NCI-H510A (cell line): ENCODE measurements at places on chromosomes 1 and 21.

GRCh38 chr1:26378088-26378878 is 5.7 kb upstream of the ZNF683 start:
- no peak for DNase-seq

DNA sequence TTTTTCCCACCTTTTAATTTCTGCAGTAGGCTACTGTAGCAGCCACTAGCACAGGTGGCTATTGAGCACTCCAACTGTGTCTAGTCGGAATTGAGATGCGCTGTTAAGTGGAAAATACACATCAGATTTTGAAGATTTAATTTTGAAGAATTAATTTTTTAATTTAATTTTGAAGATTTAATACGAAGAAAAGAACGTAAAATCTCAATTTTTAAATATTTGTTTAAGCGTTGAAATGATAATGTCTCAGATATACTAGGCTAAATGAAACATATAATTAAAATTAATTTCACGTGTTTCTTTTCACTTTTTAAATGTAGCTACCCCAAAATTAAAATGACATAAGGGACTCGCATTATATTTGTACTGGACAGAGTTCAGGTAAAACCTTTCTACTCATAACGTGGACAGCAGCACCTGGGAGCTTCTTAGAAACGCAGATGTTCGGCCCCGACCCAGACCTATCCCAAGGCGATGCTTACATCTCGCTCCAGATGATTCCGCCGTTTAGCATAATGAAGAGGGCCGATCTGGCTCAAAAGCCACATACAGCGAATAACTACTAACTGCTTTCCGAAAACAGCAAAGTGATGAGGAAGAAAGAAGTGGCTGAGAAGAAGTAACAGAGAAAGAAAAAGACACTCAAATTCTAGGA is 717 bp downstream of the CRYZL1 start:
- no peak for DNase-seq

GRCh38 chr1:59079434-59080140 is 217.3 kb upstream of the FGGY start:
- no peak for DNase-seq

DNA sequence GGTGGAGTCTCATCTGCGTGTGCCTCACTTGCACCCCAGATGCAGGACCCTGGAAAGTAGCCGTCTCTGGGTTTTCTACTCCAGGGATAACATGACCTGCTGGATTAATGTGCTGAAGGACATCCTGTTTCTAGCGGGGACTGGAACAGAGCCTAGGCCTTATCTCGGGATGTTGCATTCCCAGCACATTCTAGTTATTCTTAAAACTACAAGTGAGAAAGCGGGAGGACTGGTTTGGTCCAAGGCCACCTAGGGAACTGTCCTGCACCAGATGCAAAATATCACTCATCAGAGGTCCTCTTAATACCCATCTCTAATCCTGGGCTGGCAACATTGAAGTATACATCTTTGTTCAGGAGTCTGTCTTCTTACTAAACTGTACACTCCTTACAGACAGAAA is 179.9 kb downstream of the ZC3H11B start:
- no peak for DNase-seq

- no peak for DNase-seq
Observed at GRCh38 chr1:199641531-199641930, 386.0 kb upstream of the NR5A2 start.

GRCh38 chr1:114153261-114154145 is at the start of gene SYT6:
Gene SYT6, minus strand, starts transcription at chr1:114153869. Its CDS starts 97 bp downstream, at chr1:114153772.
- no peak for DNase-seq

- no peak for DNase-seq
Observed at GRCh38 chr21:29568020-29568697, 269.4 kb downstream of the BACH1 start.
